ENCODE measurements at places on chromosomes 13 and 19.

GRCh38 chr19:39297931-39298634 lies 1.9 kb downstream of the IFNL1 start:
- no peak for DNase-seq

GRCh38 chr19:46480415-46480814 lies 9.1 kb upstream of the PNMA8A start:
- peak; percentile 95 for DNase-seq

- DNase-seq = no peak
These were observed 16.2 kb downstream of the LAIR2 start for GRCh38 chr19:54518844-54519243.

DNA sequence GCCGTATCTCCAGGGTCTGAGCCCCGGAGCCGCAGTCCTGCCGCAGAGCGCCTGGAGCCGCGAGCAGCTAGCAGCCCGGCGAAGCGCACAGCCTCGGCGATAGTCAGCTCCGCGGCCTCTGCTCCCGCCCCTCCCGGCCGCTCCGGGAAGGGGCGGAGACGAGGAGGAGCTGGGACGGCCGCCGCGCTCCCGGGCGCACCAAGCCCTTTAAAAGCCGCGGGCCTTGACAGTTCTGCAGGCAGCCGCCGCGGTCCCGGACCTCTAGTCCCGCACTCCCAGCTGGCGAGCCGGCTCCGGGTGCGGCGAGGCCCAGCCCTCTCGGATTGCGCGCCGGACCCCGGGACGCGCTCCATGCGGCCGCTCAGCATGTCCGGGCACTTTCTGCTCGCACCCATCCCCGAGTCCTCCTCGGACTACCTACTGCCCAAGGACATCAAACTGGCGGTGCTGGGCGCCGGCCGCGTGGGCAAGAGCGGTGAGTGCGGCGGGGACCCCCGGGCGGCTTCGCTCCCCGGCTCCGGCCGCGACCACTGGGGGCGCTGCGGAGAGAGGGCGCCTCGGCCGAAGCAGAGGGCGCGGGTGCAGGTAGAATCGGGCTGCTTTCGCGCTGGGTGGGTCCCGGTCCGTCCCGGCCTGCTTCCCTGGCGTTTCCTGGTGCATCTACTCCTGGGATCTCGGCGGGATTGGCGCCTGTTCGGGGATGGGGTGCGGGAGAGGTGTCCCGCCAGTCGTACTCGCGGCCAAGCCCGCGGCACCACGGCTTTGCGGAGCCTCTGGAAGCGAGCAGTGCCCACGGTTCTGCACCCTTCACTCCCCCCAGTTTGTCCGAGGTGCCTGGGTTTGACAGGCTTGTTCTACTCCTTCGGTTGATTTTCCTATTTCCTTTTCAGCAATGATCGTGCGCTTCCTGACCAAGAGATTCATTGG lies at the start of gene RASL11A:
Gene RASL11A, plus strand, starts transcription at position 237 of the 927 bp plus-strand sequence. Its CDS starts 115 bp downstream, at position 352.
- DNase-seq = peak; percentile 87

GRCh38 chr13:101382086-101382485 lies 34.2 kb downstream of the NALCN start:
- no peak for DNase-seq

- peak; percentile 43 for DNase-seq
These were observed 10.8 kb downstream of the TMEM38A start for GRCh38 chr19:16671652-16672274.

- no peak for DNase-seq
These were observed 331.3 kb downstream of the NDFIP2 start for GRCh38 chr13:79812070-79812850.

DNA sequence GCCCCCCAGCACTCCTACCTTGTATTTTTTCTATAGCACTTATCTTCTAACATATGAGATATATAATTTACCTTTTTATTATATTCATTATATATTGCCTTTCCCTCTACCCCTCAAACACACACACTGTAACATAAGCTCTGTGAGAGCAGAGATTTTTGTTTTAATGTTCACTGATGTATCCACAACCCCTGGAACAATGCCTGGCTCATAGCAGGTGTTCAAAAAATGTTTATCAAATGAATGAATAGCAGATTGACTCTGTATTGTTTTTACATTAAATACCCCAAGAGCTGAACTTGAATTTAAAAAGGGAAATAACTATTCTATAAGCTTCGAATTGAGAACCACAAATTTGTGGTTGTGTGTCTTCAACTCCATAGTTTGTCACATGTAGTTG lies 11.0 kb downstream of the POLR1D start:
- no peak for DNase-seq

- no peak for DNase-seq
These were observed 1569.4 kb downstream of the PCDH9 start for GRCh38 chr13:65660731-65661130.

DNA sequence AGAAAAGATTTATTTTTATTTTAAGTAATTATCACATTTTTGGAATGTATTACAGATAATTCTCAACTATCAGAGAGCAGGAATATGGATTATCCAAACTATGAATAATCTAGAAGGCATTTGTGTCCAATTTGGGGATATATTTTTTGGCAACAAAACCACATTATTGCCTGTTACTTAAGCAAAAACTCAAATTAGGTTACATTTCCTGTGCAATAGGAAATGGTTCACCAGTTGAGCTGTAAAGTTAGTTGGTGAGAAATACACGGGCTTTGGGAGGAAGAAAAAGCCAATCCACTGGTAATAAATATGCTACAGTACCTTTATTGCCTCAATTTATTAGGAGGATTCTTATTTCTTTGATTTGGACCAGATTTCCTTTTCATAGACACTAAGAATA lies 1075.2 kb downstream of the PCDH9 start:
- no peak for DNase-seq

DNA sequence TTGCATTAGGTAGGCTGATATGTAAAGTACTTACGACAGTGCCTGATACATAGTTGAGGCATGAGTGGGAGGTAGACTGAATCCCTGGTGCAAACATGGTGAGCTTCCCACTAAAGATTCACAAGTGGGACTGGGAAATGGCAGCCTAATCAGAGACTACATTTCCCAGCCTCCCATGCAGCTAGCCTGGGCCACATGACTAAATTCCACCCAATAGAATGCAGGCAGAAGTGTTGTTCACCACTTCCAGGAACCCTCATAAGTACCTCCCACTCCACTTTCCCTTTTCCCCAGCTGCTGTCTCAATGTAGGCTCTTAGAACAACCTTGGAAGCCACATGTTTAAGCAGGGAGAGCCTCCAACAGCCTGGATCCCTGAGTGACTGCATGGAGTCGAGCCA lies 104.9 kb downstream of the CACNA1A start:
- no peak for DNase-seq

DNA sequence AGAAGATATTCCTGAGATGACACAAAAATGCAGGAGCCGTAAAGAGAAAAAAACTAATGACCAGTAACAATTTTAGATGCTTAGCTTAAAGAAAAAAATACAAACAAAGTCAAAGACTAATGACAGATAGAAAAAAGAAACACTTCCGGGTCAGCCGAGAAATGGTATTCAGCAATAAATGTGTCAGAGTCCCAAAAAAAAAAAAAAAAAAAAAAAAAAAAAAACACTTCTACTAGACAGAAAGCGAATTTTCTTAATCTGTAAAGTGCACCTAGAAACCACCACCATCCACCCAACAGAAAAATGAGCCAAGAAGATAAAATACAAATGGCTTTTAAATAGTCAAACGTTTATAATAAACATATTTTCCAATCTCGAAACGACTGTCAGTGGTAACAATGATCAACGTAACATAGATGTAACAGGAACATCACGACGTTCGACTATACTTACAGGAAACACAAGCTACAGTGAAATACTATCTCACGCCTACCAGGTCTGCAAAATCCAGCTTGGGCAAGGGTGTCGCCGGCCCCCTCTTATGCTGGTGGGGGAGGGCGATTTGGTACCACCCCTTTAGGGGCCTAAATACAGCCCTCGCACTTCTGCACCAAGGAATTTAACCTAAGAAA lies 10.6 kb downstream of the ABHD17A start:
- DNase-seq = no peak
